ENCODE measurements at places on chromosomes 1 and 21.

DNA sequence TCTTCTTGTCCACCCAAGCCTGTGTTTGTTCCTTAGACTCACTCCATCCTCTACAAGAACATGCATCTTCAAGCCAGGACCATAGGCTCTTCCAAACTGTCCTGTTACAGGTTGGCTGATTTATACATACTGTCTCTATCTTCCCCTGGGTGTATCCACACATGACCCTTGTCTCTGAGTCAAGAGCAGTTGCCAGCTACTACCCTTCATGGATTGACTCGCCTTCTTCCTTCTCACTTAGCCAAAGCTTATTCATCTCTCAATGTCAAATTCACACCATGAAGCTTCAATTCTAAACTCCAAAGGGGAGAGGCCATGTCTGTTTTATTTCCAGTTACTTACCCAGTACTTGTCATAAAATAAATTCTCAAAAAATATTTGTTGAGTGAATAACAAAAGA, 64.1 kb upstream of the CACHD1 start:
- no peak for DNase-seq

DNA sequence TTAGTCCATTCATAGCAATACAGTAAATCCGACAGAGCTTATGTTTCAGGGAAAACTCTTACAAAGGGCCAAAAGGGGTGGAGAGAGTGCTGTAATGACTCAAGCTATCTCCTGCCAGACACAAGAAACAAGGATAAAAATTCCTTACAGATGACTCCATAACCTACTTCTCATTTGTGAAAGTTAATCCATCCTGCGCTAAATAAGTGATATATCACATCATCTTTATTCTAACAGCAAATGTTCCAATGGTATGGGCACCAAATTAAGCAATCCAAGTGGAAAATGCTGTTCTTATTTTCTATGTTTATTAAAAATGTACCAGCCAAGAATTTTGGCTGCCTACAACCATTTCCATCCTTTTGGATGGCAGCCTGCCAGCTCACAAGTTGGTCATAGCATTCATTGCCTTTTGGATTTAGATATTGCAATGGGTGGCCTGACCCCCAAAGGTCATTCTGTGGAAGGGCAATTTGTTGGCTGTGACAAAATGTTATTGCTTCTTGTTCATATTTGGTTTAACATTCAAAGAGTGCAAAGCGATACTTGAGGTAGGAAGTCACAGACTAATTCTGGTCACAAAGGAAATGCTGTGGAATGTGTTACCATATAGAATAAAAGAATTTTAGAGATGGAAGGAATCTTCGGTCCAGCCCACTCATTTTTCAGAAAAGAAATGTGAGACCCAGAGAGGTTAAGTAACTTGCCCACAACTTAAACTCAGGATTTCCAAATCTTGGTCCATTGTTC, 2.8 kb upstream of the ENAH start:
- DNase-seq, result no peak

DNA sequence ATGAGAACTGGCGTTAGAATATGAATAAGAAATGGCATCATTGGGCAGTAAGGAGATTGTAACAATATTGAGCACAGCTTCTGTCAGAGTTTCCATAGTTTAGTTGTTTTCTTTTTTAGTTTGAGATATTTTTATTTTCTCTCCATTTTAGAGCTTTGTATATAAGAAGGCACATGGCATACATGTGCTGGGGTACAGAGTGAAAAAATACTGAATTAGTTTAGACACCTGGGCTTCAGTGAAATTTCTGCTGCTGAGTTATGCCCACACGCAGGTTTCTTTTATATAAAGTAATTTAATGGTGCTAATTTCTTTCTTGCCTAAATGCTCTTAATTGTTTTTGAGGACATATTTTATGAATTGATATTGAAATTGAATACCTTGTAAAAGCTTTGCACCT, 53.6 kb upstream of the RWDD3 start:
- no peak for DNase-seq

DNA sequence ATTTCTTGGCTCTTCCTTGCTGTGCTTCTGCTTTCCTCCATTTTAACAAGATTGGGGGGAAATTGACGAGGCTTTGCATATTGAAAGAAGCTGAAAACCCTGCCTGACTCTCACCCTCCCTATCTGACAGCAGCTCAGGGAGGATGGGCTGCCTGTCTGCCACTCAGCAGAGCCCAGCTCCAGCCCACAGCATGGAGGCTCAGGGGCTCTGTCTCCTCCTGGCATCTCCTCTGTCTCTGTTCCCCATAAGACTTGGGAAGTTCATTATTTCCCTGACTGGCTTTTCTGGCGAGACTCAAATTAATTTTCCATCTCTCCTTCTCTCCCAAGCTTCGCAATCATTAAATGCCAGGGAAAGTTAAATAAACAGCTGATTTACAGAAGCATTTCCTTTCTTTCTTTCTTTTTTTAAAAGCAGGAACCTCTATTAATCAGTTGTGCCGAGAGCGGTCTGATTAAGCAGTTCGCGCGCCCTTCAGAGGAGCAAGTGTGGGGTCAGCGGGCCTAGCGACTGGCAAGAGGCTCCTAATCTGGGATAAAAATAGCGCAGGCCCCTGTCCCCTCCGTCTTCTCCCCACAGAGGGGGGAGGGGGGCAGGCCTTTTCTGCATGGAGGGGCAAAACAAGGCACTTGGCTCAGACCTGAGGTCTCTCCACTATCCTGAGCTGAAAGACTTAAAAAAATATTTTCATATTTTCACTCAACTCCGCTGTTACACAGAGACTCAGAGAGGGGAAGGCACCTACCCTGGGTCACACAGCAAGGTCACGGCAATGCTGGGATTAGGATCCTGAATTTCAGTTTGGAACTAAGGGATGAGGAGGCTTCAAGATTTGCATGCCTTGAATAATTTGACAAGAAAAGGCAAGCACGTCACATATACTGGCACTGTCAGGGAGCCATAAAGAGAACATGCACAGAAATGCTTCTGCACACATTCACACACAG, 170.4 kb downstream of the ACTL8 start:
- DNase-seq, result no peak

DNA sequence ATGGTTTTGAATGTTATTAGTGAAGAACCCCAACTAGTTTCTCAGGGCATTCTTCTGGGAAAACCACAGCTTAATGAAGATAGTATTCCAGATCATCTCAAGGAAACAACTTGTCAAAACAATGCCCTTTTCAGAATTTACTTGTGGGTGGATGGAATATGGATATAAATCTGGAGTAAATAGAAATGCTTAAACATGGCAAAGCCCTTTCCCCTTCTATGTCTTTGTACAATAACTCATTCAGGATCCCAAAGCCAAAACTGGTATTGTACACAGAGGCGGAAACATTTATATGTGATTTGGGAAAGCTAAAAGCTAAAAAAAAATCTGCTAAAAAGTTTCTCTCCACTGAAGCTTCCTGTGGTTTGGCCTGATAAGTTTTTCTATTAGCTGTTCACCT, 55.5 kb upstream of the RGS5 start:
- DNase-seq, result no peak

GRCh38 chr1:115718011-115718754, 50.3 kb downstream of the CASQ2 start:
- no peak for DNase-seq

- DNase-seq, result no peak
Measured at GRCh38 chr1:213606252-213606820, 381.4 kb upstream of the PROX1 start.
